Activated naive CD8-positive, alpha-beta T cell treated with anti-CD3 and anti-CD28 coated beads, Interleukin-2, amount 50 U/mL, for 16 hours (primary cell): ENCODE measurements at places on chromosomes 6 and 20.
A peak's percentile ranks its signal among the peaks of the same experiment; 100 is the strongest.

DNA sequence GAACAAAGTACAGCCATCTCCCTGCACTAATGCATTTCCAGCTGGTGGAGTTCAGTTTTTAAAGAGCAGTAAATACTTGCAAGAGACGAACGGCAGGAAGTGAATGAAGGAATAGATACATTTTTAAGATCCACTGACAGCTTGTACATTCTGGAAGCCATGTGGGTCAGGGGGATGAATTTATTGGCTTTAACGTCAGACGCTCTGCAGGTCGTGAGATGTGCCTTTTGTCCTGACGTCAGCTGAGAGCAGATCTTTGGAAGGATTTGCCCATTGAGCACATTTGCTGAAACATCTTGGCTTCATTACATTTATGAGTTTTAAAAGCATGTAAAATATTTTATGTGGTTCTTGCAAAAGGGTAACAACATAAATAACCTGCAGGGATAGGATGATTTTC lies 29.5 kb upstream of the SALL4 start:
- no peak for DNase-seq

GRCh38 chr6:42375007-42375635 lies 76.6 kb downstream of the TRERF1 start:
- DNase-seq: no peak

- DNase-seq: no peak
Measured at GRCh38 chr6:157513004-157513603, 132.1 kb downstream of the ZDHHC14 start.

DNA sequence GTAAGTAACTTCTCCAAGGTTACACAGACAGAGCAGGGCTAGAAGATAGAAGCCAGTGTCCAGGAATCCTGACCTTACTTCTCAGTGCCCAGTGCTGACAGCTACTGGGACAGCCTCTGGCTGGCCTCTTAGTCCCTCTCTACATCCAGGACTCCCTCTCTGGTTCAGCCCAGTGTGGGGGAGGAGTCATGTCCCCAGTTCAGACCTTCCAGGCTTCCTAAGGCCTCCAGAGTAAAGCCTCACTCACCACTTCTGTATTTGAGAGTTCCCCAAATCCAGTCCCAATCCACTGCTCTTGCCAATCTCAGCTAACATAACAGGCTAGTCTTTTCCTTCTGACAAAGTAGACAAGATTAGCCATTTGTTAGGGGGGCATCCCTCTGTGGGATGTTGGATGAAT lies 36.9 kb upstream of the EPB41L1 start:
- DNase-seq: no peak

DNA sequence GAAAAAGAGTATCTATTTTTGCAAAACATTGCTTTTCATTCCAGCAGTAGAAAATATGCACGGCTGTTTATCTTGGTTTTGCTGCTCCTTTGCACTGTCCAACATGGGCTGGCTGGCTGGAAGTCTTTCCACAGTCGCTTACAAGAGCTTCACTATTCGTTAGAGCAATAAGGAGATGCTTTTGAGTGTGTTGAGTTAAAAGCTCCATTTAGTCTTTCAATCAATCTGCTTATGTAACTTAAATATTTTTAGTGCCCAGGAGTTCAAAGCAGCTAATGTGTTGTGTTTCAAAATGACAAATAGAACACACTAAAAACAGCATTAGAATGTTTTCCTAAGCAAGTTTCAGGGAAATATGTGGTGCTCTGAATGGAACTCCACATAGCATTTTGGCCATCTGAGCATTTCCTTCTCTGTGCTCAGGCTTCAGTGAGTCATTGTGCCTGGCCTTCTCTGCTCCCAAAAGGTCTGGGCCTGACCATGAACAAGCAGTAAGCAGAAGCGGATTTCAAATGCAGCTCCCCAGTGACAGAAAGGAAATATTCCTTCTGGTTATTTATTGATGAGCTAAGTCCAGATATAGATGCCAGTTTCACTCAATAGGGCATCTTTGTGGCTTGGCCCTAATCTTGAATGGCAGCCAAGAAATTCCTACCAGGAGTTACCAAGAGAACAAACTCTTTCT lies 580.3 kb downstream of the TENT5A start:
- no peak for DNase-seq

GRCh38 chr6:22530506-22530905 lies 38.9 kb upstream of the HDGFL1 start:
- no peak for DNase-seq

GRCh38 chr20:23397961-23398360 lies 23.3 kb downstream of the NAPB start:
- no peak for DNase-seq

DNA sequence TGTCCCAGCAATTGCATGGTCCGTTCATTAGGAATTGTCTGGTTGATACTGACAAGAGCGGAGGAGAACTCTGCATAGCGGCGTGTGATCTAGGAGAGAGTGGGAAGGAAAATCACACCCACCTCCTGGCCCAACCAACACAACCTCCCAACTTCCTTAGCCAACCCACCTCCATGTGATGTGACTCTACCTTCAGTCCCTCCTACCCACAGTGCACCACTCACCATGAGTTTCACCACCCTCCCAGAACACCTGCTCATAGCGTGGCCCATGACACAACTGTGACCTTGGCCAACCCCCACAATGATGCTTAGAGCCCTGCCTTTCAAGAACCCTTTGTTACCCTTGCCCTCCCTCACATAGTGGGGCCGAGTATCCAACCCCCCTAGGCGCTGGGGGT lies 7.7 kb downstream of the VPS52 start:
- no peak for DNase-seq

DNA sequence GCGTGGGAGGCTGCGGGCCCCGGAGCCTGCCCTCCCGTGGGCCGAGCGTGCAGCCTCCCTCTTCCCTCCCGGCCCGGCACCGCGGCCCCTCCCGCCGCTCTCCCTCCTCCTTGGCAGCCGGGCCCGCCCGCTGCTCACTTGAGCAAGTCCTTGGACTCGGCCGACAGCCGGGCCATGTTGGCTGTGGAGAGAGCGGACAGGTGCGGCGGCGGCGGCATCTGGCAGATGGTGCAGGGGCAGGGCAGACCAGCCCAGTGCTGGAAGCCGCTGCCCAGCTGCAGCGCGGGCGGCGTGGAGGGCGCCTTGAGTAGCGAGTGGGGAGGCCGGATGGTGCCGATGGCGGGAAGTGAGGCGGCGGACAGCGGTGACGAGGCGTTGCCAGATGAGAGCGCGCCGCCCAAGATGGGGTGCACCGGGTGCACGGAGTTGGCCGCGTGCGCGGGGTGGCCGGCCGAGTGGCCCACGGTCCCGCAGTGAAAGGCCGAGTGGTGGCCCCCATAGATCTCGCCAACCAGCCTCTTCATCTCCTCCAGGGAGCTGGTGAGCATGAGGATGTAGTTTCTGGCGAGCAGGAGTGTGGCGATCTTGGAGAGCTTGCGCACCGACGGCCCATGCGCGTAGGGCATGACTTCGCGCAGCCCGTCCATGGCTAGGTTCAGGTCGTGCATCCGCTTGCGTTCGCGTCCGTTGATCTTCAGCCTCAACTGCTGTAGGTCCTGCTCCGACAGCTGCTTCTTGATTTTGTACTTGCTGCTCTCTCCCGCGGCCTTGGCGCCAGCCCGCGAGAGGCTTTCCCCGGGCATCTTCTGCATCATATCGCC lies 766 bp downstream of the OLIG3 start:
- no peak for DNase-seq

DNA sequence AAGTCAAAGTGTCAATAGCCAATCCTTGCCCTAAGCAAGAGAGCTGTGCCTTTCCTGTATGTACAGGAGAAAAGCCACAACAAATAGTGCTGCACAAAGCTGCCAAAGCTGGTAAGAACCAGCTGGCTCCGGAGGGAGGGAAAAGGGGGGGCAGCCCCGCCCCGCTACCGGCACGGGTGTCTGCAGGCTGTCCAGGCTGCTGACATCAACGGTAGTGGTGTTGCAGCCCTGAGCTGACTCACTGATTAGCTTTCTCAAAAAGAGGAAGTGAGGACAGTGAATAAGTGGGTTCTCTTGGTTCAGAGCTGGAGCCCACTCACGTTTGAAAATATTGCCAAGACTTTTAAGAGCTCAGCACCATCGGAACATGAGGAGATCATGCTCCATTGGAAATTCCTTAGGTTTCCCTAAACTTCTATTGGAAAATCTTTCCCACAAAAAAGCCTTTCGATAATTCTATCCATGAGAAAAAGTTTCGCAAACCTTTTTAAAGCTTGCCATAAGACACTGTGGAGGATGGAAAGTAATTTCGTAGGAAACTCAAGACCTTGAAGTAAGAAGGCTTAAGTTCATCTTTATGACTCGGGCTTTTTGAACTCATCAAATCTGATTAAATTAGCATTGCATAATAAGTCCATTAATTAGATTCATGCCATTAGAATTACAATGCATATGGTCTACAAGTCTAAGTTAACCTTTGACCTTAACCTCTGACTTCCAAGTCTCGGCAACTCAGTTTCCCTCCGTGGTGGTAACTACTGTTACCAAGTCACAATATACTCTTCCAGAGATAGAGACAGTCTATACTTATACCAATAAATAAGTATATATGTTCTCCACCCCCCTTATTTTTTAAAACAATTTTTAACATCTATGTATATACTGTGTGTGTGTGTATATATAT lies 67.0 kb downstream of the TNFRSF21 start:
- DNase-seq: peak; percentile 6

DNA sequence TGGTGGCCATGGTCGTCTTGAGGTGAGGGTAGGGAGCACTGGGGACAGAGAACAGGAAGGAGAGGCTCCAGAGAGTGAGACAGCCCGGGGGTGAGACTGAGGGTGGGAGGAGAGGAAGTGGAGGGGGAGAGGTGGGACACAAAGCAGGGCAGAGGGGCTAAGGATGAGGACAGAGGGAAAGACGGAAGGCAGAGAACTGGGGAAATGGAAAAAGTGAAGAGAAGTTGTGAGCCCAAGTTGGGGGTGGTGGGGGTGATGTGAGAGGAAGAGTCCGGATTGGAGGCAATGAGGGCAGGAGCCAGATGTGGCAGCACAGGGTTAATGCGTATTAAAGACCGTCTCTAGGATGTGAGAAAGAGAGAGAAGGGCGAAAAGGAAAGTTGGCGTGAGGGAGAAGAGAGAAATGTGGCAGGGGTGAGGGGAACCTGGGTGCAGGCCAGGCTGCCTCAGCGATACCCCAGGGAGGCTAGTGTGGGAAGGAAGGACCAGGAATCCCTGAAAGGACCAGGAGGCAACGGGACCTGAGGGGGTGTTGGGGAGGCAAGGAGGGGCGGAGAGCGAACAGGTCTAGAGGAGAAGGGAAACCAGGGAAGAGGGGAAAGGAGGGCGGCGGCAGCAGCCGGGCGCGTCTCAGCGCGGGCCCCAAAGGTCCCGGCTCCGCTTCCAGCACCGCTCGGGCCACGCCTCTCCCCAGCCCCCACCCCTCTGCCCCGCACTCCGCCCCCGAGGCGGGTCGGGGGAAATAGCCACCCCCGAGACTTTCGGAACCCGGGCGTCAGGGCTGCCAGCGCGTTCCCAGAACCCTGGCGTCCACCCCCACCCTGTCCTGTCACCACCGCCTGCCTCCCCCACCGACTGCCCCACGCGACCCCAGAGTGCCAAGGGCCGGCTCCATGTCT lies at the start of gene PPP1R18:
TSS of gene PPP1R18 (minus strand) at position 637 of the 899 bp plus-strand sequence. CDS start at position 10, 627 bp downstream.
- peak; percentile 78 for DNase-seq

GRCh38 chr6:154488802-154489437 lies 21.6 kb downstream of the CNKSR3 start:
- no peak for DNase-seq

- DNase-seq: no peak
Measured at GRCh38 chr6:168239044-168239773, 80.4 kb downstream of the DACT2 start.

GRCh38 chr6:87806099-87806498 lies 104.1 kb upstream of the AKIRIN2 start:
- no peak for DNase-seq

- DNase-seq: no peak
Measured at GRCh38 chr6:69696273-69696672, 100.5 kb downstream of the LMBRD1 start.

DNA sequence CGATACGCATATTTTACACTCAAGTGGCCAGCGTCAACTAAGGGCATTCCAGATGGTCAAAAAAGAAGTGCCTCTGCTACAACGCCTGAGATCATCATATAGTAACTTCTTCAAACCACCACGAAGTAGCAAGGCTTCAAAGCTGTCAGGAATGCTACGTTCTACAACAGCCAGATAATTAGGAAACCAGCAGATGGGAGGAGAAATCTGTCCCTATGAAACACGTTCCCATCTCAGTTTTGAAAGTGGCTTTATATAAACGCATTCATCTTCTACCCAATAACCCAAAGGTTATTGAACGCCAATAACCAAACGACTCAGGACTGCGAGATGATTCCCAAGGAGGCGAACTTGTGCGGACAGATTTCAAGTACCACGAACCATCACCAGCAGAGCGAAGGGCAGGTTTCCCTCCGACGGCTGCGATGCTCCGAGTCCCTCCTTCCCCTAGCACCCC lies 1.2 kb downstream of the ABHD12 start:
- no peak for DNase-seq

DNA sequence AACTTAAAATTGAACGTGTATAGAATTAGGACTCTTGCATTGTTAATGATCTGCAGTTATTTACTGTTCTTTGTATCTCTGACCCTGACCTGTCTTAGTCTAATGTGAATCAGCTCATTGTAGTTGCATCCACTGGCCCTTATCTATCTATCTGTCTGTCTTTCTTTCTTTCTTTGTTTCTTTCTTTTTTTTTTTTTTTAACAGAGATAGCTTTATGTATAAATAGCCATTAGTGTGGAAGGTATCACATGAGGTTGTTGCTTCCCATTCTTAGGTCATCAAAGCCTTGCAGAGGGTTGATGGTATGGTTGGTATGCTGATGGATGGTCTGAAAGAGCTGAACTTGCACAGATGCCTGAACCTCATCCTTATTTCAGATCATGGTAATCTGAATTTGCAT lies 59.9 kb downstream of the ENPP1 start:
- no peak for DNase-seq

GRCh38 chr6:166903027-166903426 lies 53.3 kb downstream of the RNASET2 start:
- no peak for DNase-seq

- no peak for DNase-seq
Measured at GRCh38 chr6:100346828-100347227, 117.9 kb downstream of the SIM1 start.

- no peak for DNase-seq
Measured at GRCh38 chr6:81763968-81764367, 11.5 kb upstream of the TENT5A start.

GRCh38 chr6:130223508-130223907 lies 757 bp upstream of the SAMD3 start:
- peak; percentile 29 for DNase-seq

GRCh38 chr6:147651249-147652063 lies 143.0 kb downstream of the SAMD5 start:
- no peak for DNase-seq

- no peak for DNase-seq
Measured at GRCh38 chr6:163355426-163355991, 59.0 kb upstream of the QKI start.

DNA sequence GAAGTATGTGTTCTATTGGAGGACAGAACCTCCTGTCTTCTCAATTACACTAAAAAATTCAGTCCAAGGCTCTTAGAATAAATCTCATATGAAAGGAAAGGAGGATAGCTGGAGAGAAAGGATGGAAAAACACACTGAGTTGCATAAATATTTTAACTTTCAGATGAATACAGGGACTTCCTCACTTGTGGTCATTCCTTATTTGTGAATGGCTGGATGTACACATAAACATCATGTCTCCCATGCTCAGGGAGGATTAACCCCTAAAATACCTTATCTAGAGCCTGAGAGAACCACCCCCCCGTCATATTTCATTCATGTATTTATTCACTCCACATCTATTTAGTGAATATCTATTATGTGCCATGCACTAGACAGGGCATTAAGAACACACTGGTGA lies 217.6 kb upstream of the CITED2 start:
- DNase-seq: no peak

GRCh38 chr20:61918548-61918947 lies 147.1 kb downstream of the TAF4 start:
- DNase-seq: no peak

GRCh38 chr6:140379919-140380318 lies 1005.5 kb upstream of the CITED2 start:
- DNase-seq: no peak
